NCI-H1105 (cell line): ENCODE measurements at places on chromosomes 12 and 14.

DNA sequence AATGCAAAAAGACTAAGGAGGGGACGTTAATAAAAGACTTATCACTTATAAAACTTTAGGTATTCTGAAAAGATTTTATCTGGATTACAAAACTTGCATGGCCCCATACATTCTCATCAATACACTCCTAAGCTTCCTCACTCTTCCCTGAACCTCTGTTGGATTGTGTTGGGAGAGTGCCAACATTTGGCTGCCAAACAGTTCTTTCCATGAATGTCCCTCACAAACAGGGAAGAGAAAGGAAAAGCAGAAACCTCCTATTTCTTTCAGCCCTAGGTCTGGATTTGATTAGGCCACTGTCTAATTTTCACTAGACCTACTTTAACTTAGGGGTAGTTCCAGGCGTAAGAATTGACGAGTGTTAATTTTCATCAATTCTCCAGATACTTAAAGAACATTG lies 11.7 kb downstream of the PTHLH start:
- peak; percentile 7 for DNase-seq

DNA sequence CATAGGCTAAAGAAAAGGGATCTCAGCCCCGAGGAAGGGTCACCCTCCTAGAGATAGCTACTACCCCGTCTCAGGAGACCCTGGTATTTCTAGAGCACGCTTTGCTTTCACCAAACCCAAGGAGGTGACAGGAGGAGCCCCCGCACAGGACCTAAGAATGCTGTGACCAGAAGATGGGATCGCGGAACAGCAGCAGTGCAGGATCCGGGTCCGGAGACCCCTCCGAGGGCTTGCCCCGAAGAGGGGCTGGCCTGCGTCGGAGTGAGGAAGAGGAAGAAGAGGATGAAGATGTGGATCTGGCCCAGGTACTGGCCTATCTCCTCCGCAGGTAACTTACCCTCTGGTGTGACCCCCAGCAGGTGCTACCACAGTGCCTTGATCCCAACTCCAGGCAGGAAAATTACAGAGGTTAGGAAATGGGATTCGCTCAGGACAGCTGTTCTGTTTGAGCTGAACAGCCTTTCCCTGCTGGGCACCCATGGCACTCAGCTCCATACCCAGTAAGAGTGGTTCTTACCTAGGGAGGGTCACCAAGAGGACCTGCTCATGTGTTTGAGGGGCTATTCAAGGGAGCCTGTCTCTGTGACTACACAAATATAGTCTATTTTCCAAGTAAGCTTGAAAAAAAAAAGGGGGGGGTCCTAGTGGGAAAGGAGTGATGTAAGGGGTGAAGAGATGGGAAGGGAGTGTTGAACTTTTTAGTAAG lies 826 bp upstream of the NRL start:
- DNase-seq, result no peak

GRCh38 chr12:112855375-112855774 lies 51.4 kb upstream of the OAS1 start:
- DNase-seq, result no peak

- no peak for DNase-seq
Measured at GRCh38 chr14:56170028-56170427, 51.8 kb downstream of the PELI2 start.

GRCh38 chr12:26185532-26186320 lies 9.6 kb upstream of the SSPN start:
- no peak for DNase-seq

- DNase-seq, result no peak
Measured at GRCh38 chr14:102215071-102215470, 75.4 kb downstream of the WDR20 start.

DNA sequence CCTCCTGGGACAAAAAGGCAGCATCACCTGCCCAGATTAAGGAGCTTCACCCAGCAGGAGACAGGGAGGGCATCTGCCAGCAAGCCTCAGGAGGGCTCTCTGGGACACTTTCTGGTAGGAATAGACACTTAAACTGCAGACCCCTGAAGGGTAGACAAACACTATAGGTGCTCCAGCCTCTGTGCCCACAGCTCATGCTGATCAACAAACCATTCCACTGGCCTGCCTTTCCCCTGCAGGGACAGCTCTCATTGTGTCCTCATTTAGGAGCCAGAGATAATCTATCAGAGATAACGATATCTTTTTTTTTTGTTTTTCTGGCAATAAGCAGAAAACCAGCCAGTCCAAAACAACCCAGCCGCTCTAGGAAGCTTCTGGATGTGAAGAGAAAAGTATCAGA lies 251.8 kb upstream of the CCDC196 start:
- no peak for DNase-seq

- DNase-seq, result no peak
Measured at GRCh38 chr12:88371416-88372183, 208.7 kb downstream of the KITLG start.

- no peak for DNase-seq
Measured at GRCh38 chr14:71538938-71539649, 393.1 kb upstream of the RGS6 start.

DNA sequence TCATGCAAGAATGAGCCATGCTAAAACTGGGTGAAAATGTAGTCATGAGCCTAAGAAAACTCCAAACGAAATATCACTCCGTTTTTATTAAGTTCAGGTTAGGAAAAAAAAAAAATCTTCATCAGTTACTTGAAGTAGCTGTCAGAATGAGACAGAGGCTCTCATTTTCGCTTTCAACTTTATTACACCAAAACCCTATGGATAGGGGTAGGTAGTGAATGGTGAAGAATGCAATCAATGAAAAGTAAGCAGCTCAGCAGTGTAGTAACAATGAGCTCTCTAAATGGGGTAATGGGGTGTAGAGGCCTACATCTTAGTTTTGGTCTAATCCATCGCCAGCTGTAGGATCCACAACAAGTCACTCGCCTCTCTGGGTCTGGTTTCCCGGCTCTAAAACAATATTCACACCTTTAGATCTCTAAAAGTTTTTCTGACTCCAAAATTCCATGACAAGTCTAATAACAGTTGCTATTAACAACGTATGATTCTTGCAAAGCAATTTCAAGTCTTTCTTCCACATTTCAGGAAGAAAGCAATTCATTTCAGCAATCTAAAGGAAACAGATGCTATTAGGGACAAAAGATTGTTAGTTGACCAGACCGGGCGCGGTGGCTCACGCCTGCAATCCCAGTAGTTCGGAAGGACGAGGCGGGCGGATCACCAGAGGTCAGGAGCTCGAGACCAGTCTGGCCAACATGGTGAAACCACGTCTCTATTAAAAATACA lies 1.7 kb downstream of the BTBD7 start:
- no peak for DNase-seq

DNA sequence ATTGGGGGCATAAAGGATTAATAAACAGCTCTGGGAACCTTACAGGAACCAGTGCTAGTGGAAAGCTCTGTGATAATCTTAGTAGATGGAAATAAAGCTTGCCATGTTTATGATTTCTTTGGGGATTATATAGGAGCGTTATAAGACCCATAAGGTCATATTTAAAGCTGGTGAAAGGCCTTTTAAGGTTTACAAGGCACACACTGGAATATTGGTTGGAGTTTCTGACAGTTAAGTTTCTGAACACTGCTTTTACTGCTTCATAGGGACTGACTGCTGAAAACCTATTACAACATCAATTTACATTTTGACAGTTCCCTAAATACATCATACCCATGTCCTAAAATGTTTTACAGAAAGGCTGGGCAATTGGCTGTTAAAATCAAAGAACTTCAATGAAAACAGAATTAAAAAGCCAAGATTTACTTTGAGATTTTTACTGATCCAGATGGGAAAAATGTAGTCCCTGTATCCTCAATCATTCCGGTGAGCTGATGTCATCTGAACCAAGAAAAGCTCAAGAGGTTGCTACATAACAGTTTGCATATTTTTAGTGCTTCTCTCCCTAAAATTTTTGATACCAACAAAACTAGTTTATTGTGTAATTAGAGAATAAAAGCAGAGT lies 153.7 kb upstream of the IGF1 start:
- no peak for DNase-seq

- DNase-seq, result no peak
Measured at GRCh38 chr12:21786041-21786531, 11.6 kb upstream of the KCNJ8 start.

DNA sequence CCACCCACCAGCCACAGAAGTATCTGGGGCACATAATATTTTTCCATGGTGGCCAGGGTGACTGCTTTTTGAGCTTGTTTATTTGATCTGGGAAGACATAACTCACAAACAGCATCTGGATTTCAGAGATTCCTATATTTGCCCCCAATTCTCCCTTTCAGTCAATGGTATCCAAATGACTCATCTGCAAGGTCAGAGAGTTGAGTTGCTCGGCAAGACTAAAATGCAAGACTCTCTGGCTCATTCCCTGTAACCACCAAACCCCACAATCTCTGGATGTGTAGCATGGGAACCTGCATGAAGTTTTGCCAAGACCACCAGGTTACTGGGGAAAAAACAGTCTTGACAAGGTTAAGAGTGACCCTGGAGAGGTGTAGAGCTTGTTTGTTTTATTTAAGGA lies 174.9 kb upstream of the FAR2 start:
- DNase-seq, result no peak

DNA sequence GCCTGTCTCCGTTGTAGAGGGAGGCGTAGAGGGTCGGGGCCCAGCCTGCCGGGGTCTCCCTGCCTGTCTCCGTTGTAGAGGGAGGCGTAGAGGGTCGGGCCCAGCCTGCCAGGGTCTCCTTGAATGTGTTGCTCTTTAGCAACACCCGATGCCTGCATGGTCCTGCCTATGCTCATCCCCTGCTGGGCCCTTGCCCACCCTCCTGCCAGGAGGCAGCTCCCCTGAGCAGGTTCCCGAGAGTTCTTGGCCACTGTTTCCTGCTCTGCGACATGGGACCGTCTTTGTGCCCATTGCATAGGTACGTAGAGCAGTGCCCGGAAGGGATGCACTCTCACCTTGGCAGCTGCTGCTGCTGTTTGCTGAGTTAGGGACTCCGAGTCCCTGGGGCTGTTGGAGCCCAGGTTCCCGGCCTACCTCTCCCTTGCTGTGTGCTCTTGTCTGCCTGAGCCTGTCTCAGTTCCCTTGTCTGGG lies 3.3 kb downstream of the KIF26A start:
- no peak for DNase-seq

DNA sequence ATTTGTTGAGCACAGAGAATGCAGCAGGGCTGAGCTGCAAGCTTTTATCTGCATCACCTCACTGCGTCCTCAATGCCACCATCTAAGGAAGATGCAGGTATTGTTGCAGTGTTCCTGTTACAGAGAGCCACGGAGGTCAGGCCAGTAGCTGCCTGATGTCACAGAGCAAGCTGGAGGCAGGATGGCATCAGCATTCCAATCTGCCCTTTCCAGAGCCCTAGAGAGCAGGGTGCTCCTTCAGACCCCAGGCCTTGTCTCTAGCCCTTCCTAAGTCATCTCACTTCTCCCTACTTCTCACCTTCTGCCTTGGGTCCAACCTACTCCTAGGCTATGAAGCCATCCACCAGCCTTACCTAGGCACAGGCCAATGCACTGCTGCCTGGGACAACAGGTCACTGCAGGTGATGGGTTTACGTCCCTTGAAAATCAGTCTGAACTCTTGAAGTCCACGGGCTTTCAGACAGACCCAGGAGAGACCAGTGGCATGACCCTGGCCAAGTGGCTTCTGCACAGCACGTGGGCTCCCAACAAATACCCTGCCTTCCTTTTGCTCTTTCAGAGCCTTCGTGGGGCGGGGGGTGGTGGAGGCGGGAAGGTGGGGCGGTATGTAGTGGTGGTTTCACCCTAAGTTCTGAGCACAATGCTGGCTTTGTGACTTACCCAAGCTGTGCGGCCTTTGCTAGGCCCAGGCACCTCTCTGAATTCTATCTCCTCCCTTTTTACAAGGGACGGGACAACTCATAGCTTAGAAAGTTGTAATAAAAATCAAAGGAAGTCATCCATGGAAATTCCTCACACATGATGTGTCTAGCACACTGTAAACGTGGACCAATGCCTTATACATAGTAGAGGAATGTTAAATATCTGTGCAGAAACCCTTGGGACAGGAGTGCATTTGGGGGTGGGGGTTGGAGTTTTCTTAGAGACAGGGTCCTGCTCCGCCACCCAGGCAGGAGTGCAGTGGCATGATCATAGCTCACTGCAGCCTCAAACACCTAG lies 136.0 kb downstream of the KSR2 start:
- DNase-seq, result no peak

GRCh38 chr14:53517270-53517960 lies 364.3 kb upstream of the DDHD1 start:
- DNase-seq, result no peak

GRCh38 chr14:44505588-44505987 lies 1.5 kb downstream of the FSCB start:
- no peak for DNase-seq

GRCh38 chr14:64663174-64663573 lies 41.0 kb upstream of the PLEKHG3 start:
- peak; percentile 54 for DNase-seq

DNA sequence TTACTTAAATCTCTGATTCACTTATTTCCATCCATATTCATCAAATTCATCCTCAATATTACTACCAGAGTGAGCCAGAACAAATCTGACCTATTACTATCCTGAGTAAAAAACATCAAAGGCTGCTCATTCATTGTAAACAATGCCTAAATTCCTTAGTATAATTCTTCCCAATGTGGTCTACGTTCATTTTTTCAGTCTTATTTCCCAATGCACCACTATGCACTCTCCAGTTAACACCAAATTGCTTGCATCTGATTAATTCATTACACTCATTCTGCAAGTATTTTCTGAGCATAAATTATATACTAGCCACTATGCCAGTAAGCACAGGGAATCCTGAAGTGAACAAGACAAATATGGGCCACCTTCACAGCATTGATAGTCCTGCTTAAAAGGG lies 110.0 kb downstream of the EPS8 start:
- DNase-seq, result no peak

DNA sequence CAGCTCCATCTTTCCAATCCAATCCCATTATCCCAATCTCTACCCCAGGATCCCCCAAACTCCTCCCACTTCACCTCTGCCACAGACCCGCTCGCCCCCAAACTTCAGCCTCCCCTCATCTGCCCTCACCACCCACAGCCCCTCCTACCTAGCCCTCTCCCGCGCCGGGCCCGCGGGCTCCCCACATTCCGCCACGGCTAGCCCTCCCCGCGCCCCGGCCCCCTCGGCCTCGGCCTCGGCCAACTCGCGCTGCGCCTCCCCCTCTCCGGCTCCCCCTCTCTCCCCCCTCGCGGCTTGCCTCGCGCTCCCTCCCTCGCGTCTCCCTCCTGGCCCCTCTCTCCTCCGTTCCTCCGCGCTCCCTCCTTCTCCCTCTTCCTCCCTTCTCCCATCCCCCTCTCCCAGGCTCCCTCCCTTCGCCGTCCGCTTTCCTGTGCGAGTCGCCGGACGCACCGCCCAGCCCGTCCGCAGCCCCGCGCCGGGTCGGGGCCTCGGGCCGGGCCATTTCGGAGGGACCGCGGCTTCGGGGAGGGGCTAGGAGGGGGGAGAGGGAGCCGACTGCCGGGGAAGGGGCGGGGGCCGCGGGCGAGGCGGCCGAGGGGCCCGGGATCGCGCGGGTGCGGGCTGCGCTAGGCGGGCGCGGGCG lies at the start of gene ATN1:
TSS of gene ATN1 (plus strand) at position 581 of the 643 bp plus-strand sequence. CDS start 6,043 bp downstream, outside the sequence.
- peak; percentile 60 for DNase-seq

DNA sequence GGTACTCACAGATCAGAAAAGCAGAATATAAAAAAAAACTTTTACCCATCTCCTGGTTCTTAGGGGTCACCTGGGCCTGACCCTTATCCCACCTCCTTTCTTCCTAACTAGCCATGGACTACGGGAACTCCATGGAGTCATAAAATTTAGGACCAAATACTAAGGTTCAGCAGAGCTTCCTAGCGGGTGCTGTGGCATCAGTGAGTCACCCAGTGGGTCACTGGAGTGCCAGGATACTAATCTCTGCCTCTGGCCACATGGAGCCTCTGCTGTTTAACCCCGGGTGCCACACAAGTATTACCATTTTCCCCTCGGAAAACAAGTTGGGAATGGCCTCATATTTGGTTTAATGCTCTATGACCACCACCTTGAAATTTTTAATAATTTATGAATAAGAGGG lies 6.9 kb downstream of the ZBTB39 start:
- DNase-seq, result no peak

- DNase-seq, result no peak
Measured at GRCh38 chr12:123483602-123484248, 25.8 kb downstream of the SNRNP35 start.
